ENCODE measurements at places on chromosomes 11 and 22. TPM values are rescaled to one million over a fixed set of nuclear protein-coding genes. Genes with fewer than 3 reads are reported as not detected.

KCNJ5 gene
- total RNA-seq, result not detected

- no peak overlapping the region for H3K27ac ChIP-seq
- no peaks in the 10 kb centered on the region for H3K27me3 ChIP-seq
- H3K4me3 ChIP-seq, result no peak overlapping the region
- H3K36me3 ChIP-seq, result no peaks in the 10 kb centered on the region
- no peaks in the 10 kb centered on the region for H3K4me1 ChIP-seq
Measured at GRCh38 chr11:26944866-26945664, 48.8 kb upstream of the FIBIN start.

- H3K36me3 ChIP-seq, result no peaks in the 10 kb centered on the region
- H3K27ac ChIP-seq, result no peak overlapping the region
- H3K4me1 ChIP-seq, result no peaks in the 10 kb centered on the region
- H3K27me3 ChIP-seq, result 0 out of 2 replicates have a peak, but pooled peaks cover 6% of the 10 kb centered on the region
Measured at GRCh38 chr11:30987819-30988218, 381.7 kb downstream of the DCDC1 start.

- no peak overlapping the region for H3K27ac ChIP-seq
- no peak for DNase-seq
- peaks cover 1% of the 10 kb centered on the region for H3K4me1 ChIP-seq
- no peaks in the 10 kb centered on the region for H3K27me3 ChIP-seq
- H3K36me3 ChIP-seq, result no peaks in the 10 kb centered on the region
Measured at GRCh38 chr11:67458266-67458665, 3.1 kb downstream of the CABP4 start.

DNA sequence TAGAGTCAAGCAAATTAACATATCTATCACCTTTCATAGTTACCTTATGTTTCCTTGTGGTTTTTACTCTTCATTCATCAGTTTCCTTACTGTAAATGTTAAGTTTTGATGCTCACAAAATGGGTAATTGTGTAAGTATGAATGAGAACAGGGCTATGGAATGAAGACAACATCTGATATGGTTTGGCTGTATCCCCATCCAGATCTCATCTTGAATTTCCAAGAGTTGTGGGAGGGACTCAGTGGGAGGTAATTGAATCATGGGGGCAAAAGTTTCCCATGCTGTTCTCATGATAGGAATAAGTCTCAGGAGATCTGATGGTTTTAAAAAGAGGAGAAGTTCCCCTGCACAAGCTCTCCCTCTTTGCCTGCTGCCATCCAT is 107.6 kb downstream of the CCDC34 start:
- no peaks in the 10 kb centered on the region for H3K4me1 ChIP-seq
- no peak overlapping the region for H3K4me3 ChIP-seq

DNA sequence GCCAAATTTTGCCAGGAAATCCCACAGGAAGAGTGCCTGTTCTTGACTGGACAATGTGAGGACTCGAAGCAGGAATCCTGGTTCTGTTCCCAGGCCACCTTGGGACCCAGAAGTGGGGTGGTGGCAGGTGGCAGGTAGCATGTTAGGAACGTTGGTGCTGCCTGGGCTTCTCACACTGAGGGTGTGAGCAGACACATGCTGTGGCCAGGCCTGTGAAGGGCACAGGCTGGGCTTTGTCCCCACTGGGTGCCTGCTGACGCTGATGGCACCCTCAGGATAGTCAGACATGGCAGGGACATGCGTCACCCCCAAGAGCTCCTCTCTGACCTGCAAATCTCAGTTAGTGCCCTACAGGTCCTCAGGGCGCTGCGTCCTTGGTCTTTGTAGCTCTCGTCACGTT is 21.1 kb upstream of the NECTIN1 start:
- no peak overlapping the region for H3K4me3 ChIP-seq
- no peak overlapping the region for H3K27ac ChIP-seq
- H3K36me3 ChIP-seq, result no peaks in the 10 kb centered on the region
- no peaks in the 10 kb centered on the region for H3K4me1 ChIP-seq
- peaks cover 78% of the 10 kb centered on the region for H3K27me3 ChIP-seq

DNA sequence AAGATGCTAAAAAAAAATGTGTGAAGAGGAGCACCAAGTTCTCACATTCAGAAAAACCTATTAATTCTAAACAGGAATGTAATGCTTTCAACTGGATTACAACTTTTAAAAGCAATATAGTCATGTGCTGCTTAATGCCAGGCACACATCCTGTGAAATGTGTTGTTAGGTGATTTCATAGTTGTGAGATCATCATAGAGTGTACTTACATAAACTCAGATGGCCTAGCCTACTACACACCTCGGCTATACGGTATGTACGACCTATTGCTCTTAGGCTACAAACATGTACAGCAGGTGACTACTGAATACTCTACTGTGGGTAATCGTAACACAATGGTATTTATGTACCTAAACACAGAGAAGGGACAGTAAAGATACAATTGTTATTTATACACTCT is 142.3 kb downstream of the RBFOX2 start:
- H3K36me3 ChIP-seq, result no peaks in the 10 kb centered on the region
- H3K27me3 ChIP-seq, result no peaks in the 10 kb centered on the region
- no peak overlapping the region for H3K4me3 ChIP-seq
- peaks cover 25% of the 10 kb centered on the region for H3K4me1 ChIP-seq
- no peak overlapping the region for H3K27ac ChIP-seq

CHCHD10 gene
- 98.1 TPM for total RNA-seq

DNA sequence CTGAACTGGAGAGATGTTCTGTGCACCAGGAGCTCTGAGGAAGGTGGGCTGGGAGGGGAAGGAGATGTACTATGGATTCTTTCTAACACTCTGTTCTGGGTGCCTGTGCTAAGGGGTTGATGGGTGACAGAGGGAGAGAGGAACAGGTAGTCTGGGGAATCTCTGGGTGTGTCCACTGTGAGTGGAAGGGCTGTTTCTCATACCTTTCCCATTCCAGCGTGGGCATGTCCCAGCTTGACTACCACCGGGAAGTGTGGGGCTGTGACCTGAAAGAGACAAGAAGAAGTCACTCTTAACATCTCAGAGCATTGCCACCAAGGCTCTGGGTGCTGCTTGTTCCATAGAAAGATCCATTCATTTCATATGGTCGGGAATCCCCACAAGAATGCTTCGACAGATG is 121.9 kb downstream of the FBXO7 start:
- no peaks in the 10 kb centered on the region for H3K4me1 ChIP-seq
- no peak for DNase-seq
- H3K4me3 ChIP-seq, result no peak overlapping the region
- no peaks in the 10 kb centered on the region for H3K27me3 ChIP-seq

FXYD2 gene
- not detected for total RNA-seq

DNA sequence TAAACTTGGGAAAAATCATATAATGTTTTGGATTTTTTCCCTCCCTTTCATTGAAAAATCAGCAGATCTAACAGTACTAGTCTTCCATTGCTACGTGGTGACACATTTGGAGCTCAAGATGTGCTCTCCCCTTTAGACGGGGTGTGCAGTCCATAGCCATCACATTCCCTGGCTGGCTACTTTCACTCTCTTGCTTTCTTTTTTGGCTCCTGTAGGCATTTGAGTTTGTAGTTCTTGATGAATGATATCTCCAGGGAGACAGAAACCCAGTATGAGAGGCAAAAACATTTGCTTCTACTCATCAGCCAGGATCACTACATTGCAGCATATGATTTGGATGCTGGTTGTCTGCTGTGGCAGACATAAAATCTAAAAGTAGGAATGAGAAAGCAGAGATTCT is 12.1 kb downstream of the CCDC81 start:
- no peaks in the 10 kb centered on the region for H3K36me3 ChIP-seq
- H3K4me1 ChIP-seq, result no peaks in the 10 kb centered on the region
- no peak overlapping the region for H3K27ac ChIP-seq
- H3K27me3 ChIP-seq, result no peaks in the 10 kb centered on the region
- no peak overlapping the region for H3K4me3 ChIP-seq

- no peak overlapping the region for H3K4me3 ChIP-seq
- DNase-seq, result peak; percentile 19
- no peaks in the 10 kb centered on the region for H3K36me3 ChIP-seq
- H3K27ac ChIP-seq, result no peak overlapping the region
Measured at GRCh38 chr11:78156127-78156844, 16.9 kb upstream of the ALG8 start.

NCAM1 gene
- total RNA-seq, result not detected

SLCO2B1 gene
- total RNA-seq, result not detected

- H3K27ac ChIP-seq, result no peak overlapping the region
- no peaks in the 10 kb centered on the region for H3K4me1 ChIP-seq
- no peaks in the 10 kb centered on the region for H3K27me3 ChIP-seq
- no peaks in the 10 kb centered on the region for H3K36me3 ChIP-seq
Measured at GRCh38 chr22:46681010-46681409, 57.0 kb downstream of the CERK start.

Measured in PC-3 (cell line).